ENCODE measurements at places on chromosomes 7 and 10. TPM values are rescaled to one million over a fixed set of nuclear protein-coding genes. Genes with fewer than 3 reads are reported as not detected.

GRCh38 chr10:127968027-127968441, 61.1 kb downstream of the PTPRE start:
- no peak overlapping the region for H3K4me3 ChIP-seq
- no peak for DNase-seq
- no peaks in the 10 kb centered on the region for H3K27me3 ChIP-seq
- no peaks in the 10 kb centered on the region for H3K36me3 ChIP-seq

DNA sequence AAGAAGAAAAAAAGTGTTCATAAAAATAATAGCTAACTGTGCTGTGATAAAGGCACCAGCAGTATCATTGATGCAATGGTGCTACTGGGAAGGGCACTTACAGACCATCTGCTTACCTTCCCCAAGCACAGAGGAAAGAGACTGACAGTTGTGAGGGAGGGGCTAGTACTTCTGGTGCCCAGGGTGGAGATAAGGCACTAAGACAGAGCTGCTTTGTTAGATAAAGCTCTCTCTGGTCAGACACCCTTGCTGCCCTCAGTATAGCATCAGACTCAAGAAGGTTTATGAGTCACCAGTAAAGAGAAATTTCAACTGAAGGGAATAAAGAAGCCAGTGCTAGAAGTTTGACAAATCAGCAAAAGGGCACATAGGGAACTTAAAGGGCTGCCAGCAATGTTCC, 325.6 kb downstream of the HPSE2 start:
- no peaks in the 10 kb centered on the region for H3K36me3 ChIP-seq
- H3K4me3 ChIP-seq: no peak overlapping the region
- no peaks in the 10 kb centered on the region for H3K27me3 ChIP-seq
- H3K27ac ChIP-seq: no peak overlapping the region

GRCh38 chr7:83130191-83130590, 32.5 kb downstream of the PCLO start:
- H3K27me3 ChIP-seq: no peaks in the 10 kb centered on the region
- no peak overlapping the region for H3K4me3 ChIP-seq
- H3K36me3 ChIP-seq: no peaks in the 10 kb centered on the region
- H3K4me1 ChIP-seq: no peaks in the 10 kb centered on the region
- DNase-seq: no peak

- peaks cover 8% of the 10 kb centered on the region for H3K36me3 ChIP-seq
- H3K4me3 ChIP-seq: no peak overlapping the region
- no peak for DNase-seq
- no peak overlapping the region for H3K27ac ChIP-seq
- peaks cover 63% of the 10 kb centered on the region for H3K4me1 ChIP-seq
Observed at GRCh38 chr10:6537770-6538169, 42.3 kb downstream of the PRKCQ start.

GRCh38 chr10:110076559-110077318, 69.0 kb downstream of the ADD3 start:
- H3K4me1 ChIP-seq: peaks cover 54% of the 10 kb centered on the region
- DNase-seq: peak; percentile 82
- no peaks in the 10 kb centered on the region for H3K36me3 ChIP-seq
- peak overlapping the region; percentile 54 for H3K4me3 ChIP-seq

GRCh38 chr7:155533120-155533826, 13.1 kb downstream of the CNPY1 start:
- no peak overlapping the region for H3K27ac ChIP-seq
- H3K27me3 ChIP-seq: peaks cover 73% of the 10 kb centered on the region
- no peak for DNase-seq

- peak; percentile 24 for DNase-seq
- no peaks in the 10 kb centered on the region for H3K27me3 ChIP-seq
- H3K36me3 ChIP-seq: no peaks in the 10 kb centered on the region
- peaks cover 13% of the 10 kb centered on the region for H3K4me1 ChIP-seq
Observed at GRCh38 chr10:114305521-114305925, 66.5 kb downstream of the VWA2 start.

The LOXL4 gene
- not detected for total RNA-seq

The TUBB8 gene
- total RNA-seq: not detected

The TAX1BP1 gene
- 115 TPM for total RNA-seq

The BEND7 gene
- not detected for total RNA-seq

The LIMK1 gene
- 8.2 TPM for total RNA-seq

The ADRB1 gene
- 0.08 TPM for total RNA-seq

All from CD4-positive, alpha-beta T cell (primary cell).